NCI-H2081 (cell line): ENCODE measurements at places on chromosomes 2 and 18.
A peak's percentile ranks its signal among the peaks of the same experiment; 100 is the strongest.

DNA sequence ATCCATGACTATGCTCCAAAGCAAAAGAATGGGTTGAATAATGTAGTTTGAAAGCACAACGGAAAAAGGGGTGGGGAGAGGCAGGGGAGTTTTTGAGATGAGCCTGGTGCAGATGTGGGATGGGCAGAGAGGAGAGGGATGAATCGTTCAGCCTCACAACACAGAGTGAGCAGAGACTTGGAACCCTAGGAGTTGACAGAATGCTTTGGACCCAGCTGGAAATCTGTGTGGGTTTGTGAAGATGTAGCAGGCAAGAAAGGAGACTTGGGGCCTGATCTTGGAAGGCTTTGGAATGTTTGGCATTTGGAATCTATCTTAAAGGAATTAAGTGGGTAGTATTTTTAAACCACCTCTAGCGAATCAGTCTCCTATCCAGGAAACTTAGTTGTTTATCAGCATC is 66.0 kb upstream of the KCTD1 start:
- no peak for DNase-seq

DNA sequence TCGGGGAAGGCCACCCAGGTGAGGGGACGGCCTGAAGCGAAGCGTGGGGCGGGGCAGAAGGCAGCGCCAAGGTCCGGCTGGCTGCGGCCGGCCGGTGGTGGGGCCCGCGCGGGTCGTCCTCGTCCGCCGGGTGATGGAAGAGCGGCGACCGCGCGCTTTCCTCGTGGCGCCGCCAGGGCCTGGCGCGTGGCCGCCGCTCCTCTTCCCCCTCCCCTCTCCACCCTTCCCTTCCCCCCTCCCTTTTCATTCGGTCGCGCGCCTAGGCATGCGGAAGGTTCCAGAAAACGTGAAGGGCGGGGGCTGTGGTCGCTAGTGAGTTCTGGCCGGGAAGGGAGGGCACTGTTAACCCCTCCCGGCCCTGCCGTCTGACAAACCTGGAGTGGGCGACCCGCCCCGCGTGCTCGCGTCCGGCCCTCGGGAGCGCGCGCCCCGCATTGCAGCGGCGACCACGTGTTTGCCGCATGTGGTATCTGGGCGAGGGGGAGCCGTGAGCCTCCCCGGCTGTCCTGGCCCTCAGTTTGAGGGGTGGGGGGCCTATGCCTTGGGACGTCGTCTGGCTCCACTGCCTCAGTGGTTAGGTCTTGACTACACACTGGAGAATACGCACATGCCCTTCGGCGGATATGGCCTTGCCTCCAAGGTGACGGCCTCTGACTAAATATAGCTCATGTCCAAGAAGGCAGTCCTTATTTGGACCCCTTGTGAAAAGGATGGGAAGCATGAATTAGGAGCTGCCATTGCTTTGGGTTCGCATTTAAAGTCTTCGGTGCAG is 579 bp downstream of the MAT2A start:
- DNase-seq, result peak; percentile 67

- DNase-seq, result peak; percentile 36
Measured at GRCh38 chr2:238924796-238925195, 76.9 kb downstream of the TWIST2 start.

DNA sequence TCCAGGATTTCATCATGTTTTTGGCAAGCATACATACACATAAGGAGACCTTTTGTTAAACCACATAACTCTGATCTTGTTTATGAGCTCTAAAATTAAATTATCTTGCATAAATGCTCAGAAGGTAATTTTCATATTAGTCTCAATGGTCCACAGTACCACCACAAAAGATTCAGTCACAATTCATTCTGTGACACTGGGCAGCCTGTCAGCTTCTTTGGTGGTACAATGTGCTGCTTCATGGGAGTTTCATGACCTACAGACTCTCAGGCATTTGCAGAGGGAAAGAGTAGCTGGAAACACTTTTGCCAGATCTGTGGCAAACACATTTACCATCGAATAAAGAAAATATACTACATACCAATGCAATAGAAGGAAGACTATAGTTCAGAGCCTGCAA is 51.3 kb upstream of the ZNF397 start:
- DNase-seq, result no peak

DNA sequence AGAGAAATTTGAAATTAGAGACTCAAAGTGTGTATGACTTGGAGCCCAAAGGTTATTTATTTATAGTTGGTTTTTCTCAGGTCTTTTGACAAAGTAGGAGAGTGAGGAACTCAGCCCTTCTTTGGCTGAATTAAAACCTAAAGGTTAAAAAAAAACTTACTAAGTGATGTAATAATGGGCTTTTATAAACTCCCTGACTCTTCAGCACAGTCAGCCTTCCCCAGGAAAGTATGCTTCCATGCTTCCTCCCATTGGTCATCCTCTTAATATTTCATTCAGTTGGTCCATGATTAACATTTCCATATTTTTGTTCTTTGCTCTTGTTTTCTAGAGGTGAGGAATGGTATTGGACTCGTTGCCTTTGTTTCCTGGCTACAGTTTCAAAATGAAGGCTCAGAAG is 7.2 kb downstream of the ARPC2 start:
- no peak for DNase-seq

DNA sequence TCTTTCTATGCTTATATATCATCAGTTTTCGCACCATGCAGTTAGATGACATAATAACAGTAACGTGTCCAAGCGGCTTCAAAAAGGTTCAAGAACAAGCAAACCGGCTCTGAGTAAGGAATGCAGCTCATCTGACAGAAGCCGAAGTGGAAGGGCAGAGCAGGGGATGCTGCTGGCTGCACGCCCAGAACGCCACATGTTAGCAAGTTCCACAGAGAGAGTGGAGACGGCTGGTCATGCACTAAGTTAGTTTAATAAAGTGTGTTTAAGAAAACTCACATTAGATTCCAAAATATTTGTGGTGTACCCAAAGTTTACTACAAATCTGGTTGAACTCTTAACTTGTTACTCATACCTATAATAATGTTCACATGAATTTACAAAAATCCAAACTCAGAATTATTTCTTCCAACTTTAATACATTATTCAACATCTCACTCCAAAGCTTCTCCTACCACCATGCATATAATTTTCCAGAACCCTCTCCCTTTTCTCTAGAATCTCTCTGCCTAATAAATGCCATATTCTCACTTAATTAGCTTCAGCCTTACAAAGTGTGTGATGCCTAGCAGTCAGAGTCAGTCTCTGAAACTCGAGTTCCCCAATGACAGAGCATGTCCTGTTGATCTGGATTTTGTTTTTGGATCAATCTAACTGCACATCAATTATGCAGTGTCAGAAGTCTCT is 170.0 kb downstream of the DNAH7 start:
- DNase-seq, result peak; percentile 20

GRCh38 chr2:132757676-132758075 is 87.7 kb upstream of the LYPD1 start:
- no peak for DNase-seq

DNA sequence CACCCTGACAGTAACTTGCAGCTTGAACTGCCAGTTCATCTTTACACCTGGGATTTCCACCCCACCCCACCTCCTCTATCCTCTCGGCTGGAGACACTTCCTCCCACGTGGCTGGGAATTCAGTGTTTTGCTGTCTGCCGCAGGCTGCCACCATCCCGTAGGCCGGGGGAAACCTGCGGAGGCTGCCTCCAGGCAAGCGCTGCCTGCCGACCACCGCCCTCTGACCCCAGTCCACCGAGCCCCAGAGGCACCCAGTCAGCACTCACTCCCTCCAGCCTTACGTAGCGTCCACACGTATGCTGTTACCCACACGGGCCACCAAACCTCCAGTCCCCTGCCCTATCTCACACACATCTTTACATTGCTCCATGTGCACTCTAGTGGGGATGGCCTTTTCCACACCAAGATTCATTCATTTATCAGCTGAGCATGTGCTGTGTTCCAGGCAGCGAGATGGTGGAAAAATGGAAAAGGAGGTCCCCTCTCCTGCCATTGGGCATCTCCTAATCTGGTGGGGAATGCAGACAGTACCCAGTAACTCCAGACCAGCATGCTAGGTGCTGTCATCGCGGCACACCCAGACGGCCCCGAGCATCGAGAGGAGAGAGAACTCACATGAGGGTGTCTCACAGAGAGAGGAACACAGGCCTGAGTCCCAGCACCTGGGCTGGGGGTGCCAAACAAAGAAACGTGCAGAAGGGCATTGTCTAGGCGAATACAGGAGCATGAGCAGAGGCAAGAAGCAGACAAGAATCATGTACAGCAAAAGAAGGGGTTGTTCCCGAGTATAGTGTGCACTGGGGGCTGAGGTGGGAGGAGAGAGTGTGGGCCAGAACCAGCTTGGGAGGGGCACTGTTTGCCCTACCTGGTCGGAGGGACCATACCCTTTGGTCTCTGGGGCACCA is 166.9 kb downstream of the SMAD7 start:
- no peak for DNase-seq

GRCh38 chr2:212124598-212124997 is 414.0 kb downstream of the ERBB4 start:
- DNase-seq, result peak; percentile 19

DNA sequence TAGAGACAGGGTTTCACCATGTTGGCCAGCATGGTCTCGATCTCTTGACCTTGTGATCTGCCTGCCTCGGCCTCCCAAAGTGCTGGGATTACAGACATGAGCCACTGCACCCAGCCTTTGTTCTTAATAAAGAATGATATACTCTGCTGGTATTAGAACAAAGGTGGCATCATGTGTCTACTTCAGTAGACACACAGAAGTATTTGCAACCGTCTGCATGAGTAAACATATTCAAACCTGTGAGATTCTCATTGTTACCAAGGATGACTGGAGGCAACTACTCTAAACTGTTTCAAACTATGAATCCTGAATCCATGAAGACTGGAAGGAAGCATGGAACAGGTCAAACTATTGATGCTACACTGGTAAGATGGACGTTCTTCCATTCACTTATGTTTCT is 32.1 kb downstream of the MBD2 start:
- DNase-seq, result no peak

DNA sequence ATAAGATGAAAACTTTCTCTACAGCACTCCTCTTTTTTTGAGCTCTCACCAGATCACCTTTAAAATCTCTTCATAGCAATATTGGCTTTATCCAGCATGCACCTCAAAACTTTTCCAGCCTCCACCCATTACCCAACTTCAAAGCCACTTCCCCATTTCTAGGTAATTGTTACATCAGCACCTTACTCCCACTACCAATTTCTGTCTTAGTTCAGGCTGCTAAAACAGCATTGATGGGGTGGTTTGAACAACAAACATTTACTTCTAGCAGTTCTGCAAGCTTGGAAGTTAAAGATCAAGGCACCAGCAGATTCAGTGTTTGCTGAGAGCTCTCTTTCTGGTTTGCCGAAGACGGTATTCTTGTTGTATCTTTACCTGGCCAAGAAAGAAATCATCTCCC is 114.0 kb upstream of the SLC39A10 start:
- DNase-seq, result no peak

GRCh38 chr2:130796290-130796689 is 40.4 kb upstream of the ARHGEF4 start:
- DNase-seq, result no peak

DNA sequence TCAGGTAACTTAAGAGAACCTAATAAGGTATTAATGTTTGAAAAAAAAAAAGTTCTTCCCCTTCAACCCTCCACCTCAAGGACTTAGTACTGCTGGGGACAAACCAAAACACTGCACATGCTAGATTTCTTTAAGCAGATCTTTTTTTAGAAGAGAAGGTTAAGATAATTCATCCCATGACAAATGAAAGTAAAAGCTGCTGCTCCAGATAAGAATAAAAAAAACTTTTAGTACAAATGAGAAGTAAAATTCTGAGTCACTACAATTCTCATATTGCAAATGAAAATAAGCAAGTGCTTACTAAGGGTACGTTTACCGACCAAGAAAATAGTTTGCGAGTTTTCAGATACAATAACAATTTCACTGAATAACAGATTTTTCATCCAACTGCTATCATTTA is 8.9 kb downstream of the STAM2 start:
- DNase-seq, result no peak

DNA sequence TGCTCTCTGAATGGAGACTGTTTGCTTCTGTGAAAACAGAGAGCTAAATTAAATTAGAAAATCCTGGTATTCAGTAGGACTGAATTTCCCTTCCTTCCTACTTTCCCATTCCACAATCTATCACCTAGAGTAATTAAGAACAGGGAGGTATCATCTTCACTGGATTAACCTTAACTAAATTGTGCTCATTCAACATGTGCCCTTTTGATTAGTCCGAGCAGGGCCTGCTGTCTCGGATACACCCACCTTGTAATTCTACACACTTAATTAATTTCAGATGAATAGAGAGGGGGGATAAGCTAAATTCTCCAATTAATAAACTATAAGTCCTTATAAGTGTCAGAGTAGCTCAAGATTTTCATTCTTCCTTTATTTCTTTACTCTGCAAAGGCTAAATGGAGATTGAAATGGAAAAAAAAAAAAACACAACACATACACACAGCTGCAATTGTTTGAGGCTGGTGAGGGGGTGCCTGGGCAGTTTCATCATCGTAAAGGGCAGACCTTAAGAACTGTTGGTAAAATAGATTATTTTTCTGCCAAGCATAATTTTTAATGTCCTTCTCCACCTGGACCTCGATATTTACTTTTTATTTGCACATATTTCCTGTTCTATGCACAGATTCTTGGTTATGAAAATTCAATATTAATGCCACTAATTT is 157.1 kb upstream of the SIX2 start:
- DNase-seq, result no peak

DNA sequence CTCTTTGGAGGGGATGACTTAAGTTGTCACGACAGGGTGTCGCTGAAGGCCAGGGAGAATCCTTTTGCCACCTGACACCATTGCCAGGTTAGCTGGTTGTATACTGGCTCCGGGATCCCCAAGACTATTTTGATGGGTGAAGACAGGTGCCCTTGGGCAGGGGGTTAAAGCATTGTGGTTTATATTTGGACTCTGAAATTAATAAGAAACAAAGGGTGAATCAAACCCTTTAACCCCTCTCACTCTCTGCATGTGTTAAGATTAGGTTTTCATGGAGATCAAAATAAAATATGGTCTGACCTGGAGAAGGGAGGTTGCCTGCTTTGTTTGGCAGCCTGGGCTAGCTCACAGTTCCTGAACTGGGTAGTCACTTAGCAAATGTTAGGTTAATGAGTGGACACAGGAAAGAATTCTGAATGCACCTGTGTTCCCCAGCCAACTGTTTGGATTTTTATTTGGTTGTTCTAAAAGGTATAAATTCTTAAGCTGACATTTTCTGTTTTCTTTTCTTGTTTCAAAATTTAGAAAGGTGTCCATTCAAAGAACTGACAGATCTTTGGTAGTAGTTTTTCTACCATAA is 301.7 kb downstream of the KCNS3 start:
- no peak for DNase-seq

DNA sequence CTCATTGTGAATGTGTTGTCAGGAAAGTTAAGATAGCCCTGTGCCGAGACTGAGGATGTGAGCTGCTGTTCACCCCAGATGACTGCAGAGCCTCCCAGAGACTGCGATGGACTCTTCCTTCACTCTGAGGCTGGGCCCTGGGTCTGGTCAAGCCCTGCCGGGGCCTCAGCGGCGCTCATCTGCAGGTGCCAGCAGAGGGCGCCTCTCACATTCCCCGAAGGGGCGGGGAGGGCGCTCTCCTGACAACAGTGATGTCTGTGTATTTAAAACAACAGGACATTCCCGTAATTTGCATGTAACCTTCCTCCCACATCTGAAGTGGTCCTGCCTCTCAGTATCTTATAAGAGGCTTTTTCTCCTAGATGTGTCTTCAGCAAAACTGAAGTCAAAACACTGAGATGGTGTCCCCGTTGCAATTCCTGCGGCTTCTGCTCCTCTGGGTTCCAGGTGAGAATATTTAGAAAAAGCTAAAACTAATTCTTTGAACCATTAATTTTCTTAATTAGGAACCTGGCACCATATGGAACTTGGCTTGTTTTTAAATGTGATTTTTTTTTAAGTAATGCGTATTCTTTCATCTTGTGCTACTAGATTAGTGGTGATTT is 1377.9 kb downstream of the RPIA start:
- peak; percentile 15 for DNase-seq

GRCh38 chr2:32900246-32900973 is 46.3 kb upstream of the LTBP1 start:
- no peak for DNase-seq
